ENCODE measurements at places on chromosomes 3 and 15.

DNA sequence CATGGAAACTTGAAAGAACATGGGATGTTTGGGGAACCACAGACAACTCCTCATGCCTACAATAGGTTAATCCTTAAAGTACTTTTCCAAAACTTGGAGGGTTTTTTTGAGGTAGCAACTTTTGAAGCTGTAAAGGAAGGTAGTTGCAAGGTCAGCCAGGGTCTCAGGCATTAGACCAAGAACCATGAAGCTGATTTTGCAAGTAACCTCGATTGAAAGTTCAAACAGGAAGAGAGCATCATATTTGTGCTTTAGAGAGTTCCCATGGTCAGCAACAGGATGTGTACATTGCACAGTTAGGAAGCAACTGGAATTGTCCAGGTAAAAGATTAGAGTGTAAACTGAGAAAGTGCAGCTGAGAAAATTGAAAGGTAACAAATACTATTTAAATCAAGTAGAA lies 199.8 kb upstream of the NR2F2 start:
- no peak for DNase-seq

DNA sequence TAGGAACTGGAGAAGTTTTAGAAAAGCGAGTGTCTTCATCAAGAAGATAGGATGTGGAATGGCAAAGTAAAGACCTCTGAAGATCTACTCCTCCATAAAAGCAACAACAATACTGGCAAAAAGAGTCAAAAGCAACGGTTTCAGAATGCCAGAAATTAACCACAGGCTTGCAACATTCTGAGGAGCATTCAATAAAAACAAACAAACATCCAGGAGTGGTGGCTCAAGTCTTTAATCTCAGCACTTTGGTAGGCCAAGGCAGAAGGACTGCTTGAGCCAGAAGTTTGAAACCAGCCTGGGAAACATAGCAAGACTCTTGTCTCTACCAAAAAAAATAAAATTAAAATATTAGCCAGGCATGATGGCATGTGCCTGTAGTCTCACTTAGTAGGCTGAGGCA lies 143.2 kb upstream of the HACD2 start:
- DNase-seq = no peak

- no peak for DNase-seq
Measured at GRCh38 chr15:68704496-68705021, 116.1 kb downstream of the ANP32A start.

DNA sequence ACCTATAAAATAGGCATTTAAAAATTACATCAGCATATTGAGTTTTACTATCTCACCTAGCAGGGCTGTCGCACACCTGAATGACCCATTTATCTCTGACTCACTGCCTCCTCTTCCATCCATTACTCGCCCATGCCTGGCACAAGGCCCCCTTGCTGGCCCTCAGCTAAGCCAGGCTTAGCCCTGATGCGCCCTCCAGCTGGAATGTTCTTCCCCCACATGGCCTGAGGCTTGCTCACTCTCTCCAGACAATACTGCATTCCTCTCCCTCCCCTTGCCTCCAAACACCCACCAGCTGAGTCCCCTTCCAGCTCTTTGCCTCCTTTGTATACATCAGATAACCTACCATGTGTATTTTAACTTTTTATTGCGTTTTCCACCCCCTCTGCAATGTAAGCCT lies 7.2 kb downstream of the SH3BP5 start:
- no peak for DNase-seq

- no peak for DNase-seq
Measured at GRCh38 chr3:46763178-46763577, 45.5 kb upstream of the PRSS50 start.

DNA sequence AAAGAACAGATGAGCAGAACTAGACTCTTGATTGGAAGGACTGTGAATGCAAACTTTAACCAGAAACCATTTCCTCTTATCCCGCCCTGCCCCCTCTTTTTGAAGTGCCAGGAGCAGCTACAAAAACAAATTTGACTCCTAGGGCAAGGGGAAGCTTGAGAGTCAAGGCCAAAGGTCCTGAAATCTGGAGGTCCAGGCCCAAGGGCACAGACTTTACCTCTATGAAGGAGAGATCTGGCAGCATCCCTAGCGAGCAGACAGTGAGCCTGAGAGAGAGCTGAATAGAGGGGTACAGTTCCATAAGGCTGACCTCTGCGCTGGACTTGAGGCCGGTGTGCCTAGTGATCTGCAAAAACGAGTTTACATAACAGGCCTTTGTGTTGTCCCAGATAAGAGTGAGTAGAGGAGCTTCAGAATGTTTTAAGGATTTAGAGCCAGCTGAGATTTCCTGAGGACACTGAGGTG lies 5.1 kb downstream of the RAB43 start:
- peak; percentile 5 for DNase-seq

GRCh38 chr3:107806021-107806420 lies 283.3 kb downstream of the BBX start:
- no peak for DNase-seq

GRCh38 chr3:70861855-70862254 lies 549.4 kb upstream of the MDFIC2 start:
- no peak for DNase-seq

DNA sequence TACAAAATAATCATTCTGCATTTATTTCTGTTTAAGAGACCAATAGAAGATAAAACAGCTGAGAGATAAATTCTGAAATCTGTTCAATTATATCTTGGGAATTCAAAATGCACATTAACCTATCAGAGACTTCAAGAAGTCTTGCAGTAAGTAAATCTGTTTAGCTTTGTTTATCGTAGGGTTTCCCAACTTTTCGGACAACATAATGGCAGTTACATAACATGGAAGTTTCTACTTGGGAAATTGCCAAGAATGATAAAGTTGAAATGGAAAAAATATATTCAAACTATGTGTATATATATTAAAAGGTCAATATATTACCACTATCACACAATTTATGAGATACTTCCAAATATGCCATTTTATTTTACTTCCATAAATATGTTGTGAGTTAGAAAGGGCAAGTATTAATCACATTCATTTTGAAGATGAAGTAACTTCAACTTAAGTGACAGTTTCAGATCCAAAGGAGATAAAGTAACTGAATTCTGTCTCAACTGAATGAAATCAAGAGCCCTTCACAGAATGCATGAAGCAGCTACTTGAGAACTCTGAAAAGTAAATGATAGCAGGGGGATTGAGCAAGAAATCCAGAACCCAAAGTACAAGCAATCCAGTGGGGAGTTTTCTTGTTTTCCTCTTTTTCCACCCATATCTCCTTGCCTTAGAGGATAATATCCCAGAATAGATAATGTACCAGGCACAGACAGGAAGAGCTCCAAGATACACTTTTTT lies 108.8 kb downstream of the PLOD2 start:
- DNase-seq = no peak

DNA sequence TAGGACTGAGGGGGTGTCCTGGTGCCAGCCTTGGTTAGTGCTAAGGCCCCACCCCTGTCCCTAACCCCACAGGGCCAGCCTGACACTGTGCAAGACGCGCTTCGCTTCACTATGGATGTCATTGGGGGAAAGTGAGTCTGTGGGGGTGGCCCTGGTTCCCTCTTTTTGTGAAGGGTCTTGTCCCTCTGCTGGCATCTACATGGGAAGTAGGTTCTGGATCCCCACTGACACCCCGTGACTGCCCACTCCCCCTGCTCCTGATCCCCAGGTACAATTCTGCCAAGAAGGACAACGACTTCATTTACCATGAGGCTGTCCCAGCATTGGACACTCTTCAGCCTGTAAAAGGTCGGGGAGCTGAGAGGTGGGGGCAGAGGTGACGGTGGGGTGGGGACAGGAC lies 26.4 kb downstream of the PTPN23 start:
- DNase-seq = no peak
